ENCODE measurements at places on chromosomes 16 and 17. TPM values are rescaled to one million over a fixed set of nuclear protein-coding genes. Genes with fewer than 3 reads are reported as not detected.

DNA sequence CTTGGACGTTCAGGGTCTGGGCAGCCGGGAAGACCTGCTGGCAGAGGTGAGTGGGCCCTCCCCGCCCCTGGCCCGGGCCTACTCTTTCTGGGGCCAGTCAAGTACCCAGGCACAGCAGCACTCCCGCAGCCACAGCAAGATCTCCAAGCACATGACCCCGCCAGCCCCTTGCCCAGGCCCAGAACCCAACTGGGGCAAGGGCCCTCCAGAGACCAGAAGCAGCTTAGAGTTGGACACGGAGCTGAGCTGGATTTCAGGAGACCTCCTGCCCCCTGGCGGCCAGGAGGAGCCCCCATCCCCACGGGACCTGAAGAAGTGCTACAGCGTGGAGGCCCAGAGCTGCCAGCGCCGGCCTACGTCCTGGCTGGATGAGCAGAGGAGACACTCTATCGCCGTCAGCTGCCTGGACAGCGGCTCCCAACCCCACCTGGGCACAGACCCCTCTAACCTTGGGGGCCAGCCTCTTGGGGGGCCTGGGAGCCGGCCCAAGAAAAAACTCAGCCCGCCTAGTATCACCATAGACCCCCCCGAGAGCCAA, 8.6 kb upstream of the ABCC3 start:
- peak; percentile 88 for DNase-seq

GRCh38 chr17:16106161-16106891, 106.7 kb downstream of the TTC19 start:
- DNase-seq: no peak

KRTAP1-1 gene
- not detected for total RNA-seq

- DNase-seq: no peak
These were observed 139.7 kb downstream of the SEC14L1 start for GRCh38 chr17:77280304-77281121.

ITGAL gene
- not detected for total RNA-seq

- no peak for DNase-seq
These were observed 51.5 kb downstream of the GPRC5B start for GRCh38 chr16:19833176-19833575.

DNA sequence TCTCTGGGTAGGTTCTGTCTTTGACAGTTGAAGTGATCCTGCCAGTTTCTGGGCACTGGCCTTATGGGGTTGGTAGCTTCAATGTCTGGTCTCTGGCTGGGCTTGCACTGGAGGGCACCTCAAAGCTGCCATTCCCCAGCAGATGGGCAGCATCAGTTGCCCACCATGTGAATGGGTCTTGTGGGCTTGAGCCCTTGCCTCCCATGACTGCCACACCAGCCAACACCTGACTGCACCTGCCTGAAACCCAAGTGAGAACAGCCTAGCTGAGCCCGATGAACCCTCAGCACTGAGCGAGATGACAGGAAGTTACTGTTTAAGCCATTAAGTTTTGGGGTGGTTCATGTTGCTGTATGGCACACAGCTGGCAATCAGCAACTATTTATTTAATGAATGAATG, 69.1 kb upstream of the AXIN2 start:
- DNase-seq: no peak

GRCh38 chr17:14321476-14321949, 20.6 kb downstream of the HS3ST3B1 start:
- no peak for DNase-seq

DNASE1L2 gene
- 1.0 TPM for total RNA-seq

GRCh38 chr17:39861235-39861634, 2.9 kb downstream of the IKZF3 start:
- DNase-seq: no peak

SLC38A8 gene
- total RNA-seq: not detected

DNA sequence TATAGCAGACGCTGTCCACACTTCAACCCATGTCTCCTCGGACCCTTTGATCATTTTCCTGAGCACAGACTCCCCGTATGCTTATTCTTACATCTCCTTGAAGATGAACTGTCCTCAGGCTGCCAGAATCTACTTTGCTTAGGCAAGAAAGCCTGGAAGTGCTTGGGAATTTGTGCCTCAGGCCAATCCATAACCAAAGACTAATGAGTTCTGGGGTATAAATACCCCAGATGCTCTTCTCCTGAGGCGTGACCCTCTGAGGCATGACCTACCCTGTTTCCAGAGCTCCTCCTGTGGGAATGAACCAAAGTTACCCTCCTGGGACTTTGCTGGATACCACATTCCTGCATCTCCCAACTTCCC, 10.1 kb upstream of the TEKT3 start:
- no peak for DNase-seq

- no peak for DNase-seq
These were observed 10.2 kb downstream of the TEX2 start for GRCh38 chr17:64252831-64253230.

MED13 gene
- 51.4 TPM for total RNA-seq

- no peak for DNase-seq
These were observed 14.5 kb upstream of the KRTAP9-2 start for GRCh38 chr17:41211845-41212466.

C17orf58 gene
- 6.7 TPM for total RNA-seq

HBA1 gene
- total RNA-seq: not detected

DNA sequence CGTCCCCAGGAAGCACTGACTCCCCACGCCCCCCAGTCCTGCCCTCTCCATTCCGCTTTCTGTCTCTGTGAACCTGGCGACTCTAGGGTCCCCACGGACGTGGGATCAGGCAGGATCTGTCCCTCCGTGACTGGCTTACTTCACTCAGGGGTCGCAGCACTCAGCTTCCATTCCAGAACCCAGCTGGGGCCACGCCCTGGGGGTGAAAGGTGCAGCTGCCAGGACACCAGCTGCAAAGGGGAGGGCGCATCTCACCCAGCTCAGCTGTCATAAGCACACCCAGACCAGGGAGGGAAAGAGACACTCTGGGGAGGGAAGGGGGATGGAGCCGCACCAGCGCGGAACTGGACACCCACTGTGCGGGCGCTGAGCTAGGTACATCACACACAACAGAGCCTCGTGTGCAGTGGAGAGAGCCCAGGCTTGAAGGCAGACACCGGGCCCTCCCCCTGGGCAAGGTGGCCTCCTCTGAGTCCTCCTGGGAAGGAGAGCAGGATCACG, 18.5 kb upstream of the HEXD start:
- no peak for DNase-seq

FN3K gene
- 10.6 TPM for total RNA-seq

NOG gene
- not detected for total RNA-seq

DNA sequence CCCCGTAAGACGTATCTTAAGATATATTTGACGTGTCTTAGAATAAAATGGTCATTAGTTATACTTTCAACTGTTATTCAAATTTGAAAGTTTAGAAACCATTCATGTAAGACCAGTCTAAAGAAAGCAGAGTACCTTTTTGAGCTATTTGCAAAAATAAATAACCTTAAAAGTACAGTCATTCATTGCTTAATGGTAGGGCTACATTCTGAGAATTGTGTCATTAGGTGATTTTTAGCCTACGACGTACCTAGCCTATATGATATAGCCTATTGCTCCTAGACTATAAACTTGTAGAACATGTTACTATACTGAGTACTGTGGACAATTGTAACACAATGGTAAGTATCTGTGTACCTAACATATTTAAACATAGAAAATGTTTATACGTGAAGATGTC, 139.2 kb downstream of the PHKB start:
- no peak for DNase-seq

CDRT15 gene
- total RNA-seq: not detected

- DNase-seq: no peak
These were observed 45.8 kb downstream of the ACTG1 start for GRCh38 chr17:81466564-81467472.

- DNase-seq: no peak
These were observed 33.3 kb downstream of the NDEL1 start for GRCh38 chr17:8468980-8469379.

- no peak for DNase-seq
These were observed 244.8 kb downstream of the NTN1 start for GRCh38 chr17:9266031-9266680.

DNA sequence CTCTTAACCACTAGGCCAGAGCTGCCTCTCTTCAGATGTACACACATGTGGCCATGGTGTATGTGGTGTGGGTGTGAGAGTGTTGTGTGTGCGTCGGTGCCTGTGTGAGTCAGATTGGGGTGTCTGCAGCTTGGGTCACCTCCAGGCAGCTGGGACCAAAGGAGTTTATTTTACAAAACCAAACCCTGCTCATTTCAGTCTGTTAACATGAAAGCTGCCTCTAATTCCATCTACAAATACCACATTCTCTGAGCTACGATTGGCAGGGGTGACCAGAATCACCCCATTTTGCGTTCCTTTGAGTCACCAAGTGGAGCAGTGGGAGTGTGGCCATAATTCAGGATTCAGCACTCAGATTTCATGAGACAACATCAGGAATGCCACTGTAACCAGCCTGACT, 105.3 kb downstream of the IRX5 start:
- DNase-seq: no peak

GRCh38 chr17:76498876-76499251, 2.4 kb downstream of the RHBDF2 start:
- DNase-seq: no peak

GRCh38 chr16:51012396-51012795, 138.7 kb downstream of the SALL1 start:
- no peak for DNase-seq

DNA sequence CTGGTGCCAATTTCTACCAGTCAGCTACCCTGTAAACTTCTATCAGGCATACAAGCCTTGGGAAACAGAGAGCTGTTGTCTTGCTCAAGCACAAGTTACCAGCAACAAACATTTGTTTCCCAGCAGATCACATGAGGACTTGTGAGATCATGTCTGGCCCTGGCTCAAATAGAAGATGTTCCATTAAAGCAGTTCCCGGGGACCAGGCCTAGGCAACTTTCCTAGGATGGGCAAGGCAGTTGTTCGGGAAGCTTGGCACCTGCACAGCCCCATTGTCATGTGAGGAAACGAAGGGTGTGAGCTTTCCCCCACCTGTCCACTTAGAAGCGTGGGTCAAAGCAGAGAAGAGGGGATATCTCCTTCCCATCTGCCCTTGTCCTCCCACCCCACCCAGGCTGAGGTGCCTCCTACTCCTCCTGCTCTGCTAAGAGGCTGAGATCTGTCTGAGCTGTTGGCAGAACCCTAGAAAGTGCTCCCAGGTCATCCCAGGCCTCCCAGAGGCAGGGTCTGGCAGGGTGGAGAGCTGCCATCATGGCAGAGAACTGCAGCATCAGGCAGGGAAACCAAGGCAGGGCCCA, 11.2 kb upstream of the SLC47A2 start:
- no peak for DNase-seq

LCMT1 gene
- total RNA-seq: 59.3 TPM

GRCh38 chr16:66871840-66872239, 8.5 kb upstream of the PDP2 start:
- no peak for DNase-seq

DNA sequence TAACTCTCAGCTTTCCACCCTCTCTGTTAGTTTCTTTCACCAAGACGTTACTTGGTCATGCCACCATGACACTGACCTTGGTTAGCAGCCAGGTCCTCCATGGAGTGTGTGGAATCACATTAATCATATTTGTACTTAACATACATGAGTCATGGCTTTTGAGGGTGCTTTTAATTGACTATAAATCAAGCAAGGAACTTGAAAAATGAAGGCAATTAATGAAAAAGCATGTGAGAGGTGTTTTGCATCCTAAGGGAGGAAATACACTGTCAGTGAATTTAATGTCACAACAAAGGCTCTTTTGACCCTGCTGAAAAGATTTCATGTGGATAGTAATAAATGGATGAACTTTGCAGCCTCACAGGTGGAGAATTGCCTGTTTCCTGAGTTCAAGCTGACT, 240.7 kb downstream of the CDH13 start:
- no peak for DNase-seq

DNA sequence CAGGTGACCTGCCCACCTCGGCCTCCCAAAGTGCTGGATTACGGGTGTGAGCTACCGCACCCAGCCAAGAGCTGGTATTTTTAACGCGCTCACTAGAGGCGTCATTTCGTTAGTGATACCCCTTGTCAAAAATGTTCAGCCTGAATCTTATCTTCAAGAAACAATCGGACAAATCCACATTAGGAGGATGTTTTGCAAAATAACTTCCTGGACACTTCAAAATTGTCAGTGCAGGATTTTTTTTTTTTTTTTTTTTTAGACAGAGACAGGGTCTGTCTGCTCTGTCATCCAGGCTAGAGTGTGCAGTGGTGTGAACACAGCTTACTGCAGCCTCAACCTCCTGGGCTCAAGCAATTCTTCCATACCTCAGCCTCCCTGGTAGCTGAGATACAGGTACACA, 63.0 kb downstream of the RMI2 start:
- DNase-seq: no peak

DNA sequence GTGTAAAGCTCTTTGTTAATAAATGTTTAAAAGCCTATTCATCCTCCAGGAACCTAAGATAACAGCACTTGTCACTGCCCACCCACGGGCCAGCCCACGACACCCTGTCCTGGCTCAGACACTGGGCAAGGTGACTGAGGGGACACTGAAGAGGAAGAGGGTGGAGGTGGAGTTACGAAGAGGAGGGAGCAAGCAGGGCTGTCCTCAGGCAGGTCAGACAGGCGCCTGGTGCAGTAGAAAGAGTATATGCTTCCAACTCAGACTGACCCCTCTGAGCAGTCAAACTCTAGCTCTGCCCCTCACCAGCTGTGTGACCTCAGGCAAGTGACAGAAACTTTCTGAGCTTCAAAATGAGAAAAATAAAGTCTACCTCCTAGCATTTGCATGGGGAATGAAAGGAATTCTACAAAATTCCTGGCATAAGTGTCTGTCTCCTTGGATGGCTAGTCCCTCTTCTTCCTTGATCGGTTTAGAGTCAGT, 22.8 kb downstream of the TEX2 start:
- DNase-seq: no peak

TBC1D3D gene
- 0.64 TPM for total RNA-seq

DNA sequence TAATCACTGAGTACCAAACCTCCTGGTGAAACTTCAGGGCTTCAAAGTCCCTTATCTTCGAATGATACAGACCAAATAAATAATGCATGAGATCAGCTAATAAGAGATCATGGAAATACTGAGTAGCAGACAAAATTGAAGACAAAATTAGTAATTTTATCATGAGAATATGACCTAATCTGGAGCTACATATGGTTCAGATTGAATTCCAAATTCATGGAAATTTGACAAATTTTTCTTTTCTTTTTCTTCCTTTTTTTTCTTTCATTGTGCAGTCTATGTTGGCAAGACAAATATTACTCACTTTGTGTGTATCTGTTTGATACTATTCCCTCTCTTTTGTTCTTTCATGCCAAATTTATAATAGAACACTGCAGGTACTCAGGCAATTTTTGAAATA, 218.1 kb upstream of the KCNJ16 start:
- DNase-seq: no peak

- DNase-seq: no peak
These were observed 3.1 kb upstream of the ZNF469 start for GRCh38 chr16:88379694-88380040.

- no peak for DNase-seq
These were observed 151.5 kb downstream of the AATF start for GRCh38 chr17:37100231-37100630.

- no peak for DNase-seq
These were observed 54.6 kb downstream of the STX8 start for GRCh38 chr17:9521062-9521461.
